ENCODE measurements at places on chromosomes 6 and 20.
A peak's percentile ranks its signal among the peaks of the same experiment; 100 is the strongest.

- DNase-seq, result no peak
Measured at GRCh38 chr6:45614488-45615285, 237.0 kb upstream of the SUPT3H start.

GRCh38 chr6:111406200-111406721, 76.8 kb downstream of the REV3L start:
- no peak for DNase-seq

DNA sequence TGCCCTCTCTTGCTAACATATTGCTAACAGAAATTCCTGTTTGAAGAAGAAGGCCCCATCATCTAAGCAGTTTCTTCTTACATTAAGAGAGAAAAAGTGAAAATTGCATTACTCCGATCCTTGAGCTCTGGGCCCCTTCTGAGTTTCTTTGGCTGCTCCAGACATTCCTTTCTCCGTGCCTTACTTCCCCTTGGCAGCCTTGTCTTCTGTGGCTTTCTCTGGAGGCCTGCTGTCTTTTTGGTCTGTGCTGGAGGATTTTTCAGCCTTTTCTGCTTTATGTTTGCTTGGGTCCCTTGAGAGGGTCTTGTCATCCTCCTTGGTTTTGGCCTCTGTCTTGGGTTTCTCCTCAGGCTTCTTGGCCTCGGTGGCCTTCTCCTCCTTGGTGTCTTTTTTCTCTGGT, 378.8 kb upstream of the CHD6 start:
- no peak for DNase-seq

- DNase-seq, result no peak
Measured at GRCh38 chr6:51200676-51201075, 382.0 kb downstream of the TFAP2B start.

- no peak for DNase-seq
Measured at GRCh38 chr20:9940329-9940728, 94.5 kb upstream of the ANKEF1 start.

DNA sequence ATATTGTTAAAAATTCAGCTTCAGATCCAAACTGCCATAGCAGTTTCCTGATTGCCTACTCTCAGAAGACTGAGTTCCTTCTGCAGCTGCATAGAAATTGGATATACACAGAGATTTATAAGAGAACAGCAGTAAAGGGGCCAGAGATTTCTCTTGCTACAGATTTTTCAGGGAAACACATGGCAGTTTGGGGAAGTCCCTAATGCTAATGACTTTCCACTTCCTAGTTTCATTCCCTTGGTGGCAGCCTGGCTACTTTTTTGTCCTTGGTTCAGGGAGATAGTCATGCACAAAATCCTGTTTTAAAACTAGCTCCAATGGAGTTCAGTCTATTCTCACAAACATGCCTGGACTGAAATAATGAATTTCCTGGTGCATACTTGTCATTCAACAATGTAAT, 125.3 kb upstream of the PLCB4 start:
- DNase-seq, result no peak

GRCh38 chr20:38195521-38195920, 30.5 kb upstream of the TGM2 start:
- DNase-seq, result no peak

GRCh38 chr6:24484657-24485323, 4.6 kb downstream of the GPLD1 start:
- no peak for DNase-seq

DNA sequence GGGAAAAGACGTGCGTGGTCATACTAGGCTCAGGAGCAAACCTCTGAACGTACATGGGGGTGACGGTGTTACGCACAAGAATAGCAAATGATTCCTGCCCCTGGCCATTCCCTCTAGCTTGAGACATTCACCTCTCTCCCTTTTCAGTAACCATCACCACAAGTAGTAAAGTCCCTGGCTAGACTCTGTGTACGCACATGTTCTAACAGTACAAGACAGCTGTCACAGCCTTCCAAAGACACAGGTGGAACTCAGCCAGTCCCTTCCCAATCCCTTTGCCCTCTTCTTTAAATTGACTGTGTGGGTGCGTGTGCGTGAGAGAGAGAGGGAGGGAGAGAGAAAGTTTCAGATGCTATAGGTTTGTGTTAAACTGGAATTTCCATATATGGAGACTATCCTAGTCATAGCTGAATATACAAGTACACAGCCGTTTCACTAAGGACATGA, 67.3 kb downstream of the LY86 start:
- peak; percentile 53 for DNase-seq

DNA sequence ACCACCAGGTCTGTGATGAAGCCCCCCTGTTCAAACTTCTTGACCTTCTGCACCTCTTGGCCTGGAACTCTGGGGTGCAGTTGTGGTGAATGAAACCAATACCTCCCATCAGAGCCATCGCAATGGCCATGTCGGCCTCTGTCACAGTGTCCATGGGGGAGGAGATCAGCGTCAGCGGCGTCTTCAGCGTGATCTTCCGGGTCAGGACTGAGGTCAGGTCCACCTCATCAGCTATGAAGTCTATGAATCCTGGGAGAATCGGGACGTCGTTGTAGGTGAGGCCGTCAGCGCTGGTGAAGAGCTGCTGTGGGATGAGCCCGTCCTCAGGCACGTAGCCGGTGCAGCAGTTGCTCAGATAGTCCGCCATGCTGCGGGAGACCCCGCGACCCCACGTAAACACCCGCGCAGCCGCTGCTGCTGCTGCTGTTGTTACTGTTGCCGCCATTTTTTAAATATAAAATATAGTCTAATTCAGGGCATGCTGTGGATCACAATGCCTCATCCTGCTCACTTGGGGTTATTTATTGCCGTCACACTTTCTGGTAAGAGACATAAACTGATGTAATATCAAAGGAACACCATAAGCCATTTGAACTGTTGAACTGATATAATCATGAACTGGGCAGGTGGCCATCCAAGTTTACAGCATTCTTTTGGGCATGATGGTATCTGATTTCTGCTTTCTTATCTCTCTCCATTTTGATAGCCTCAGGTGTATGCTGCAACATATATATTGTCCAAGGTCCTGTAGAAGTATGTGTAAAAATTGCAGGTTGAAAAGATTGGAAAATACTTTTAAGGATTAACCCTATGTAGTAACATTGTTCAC, 18.7 kb upstream of the RNF144B start:
- no peak for DNase-seq

DNA sequence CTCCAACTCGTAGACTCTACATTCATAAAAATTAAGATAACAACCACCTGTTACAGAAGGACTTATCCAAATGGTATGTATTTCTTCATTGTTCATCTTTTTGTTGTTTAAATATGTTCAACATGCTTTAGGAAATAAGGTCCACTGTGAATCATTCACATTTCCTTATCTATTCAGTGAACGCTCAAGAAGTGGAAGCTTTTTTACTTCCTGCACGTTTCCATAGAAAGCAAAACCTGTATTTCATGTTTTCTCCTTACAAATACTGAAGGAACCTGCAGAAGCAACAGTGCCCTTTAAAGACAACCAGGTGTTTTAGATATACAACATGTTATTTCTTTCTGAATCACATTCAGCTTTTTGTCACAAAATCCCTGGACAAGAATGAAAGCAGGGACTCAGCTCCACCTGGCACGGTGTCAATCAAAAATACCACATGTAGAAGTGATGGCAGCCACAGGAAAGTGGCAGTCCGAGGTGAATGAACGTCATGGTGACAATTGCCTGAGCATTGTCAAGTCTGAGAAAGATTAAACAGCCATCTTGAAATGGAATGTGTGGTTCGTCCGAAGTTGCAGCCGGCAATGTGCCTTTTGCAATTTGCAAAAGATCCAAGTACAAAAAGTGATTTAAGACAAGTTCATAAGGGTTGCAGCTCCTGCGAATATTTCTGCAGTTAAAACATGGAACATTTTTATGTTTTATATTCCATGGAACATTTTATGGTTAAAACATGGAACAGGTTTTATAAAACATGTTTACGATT, 66.7 kb upstream of the RIPOR2 start:
- no peak for DNase-seq

DNA sequence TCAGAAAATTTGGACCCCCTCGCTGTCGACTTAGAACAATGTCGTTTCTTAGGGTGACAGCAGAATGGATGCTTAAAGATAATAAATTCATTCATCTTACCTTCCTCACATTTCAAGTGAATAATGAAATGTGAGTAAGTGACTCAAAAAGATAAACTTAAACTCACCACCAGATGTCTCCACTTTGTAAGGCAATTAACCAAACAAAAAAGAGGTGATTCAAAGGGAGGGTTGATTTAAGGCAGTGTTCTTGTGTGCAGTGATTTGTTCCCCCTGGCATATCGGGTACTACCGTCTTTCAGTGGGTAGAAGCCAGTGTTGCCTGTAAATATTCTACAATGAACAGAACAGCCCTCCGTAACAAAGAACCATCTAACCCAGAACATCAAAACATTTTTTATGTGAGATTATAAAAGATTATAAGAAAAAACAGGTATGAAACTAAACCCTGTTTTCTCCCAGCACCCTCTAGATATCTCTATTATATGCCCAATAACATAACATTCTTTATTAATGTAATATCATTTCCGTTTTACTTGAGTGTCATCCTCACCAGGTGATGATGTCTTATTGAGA, 589.7 kb downstream of the CBLN4 start:
- DNase-seq, result no peak

GRCh38 chr20:33993576-33994221, at the start of gene RALY:
Gene RALY, plus strand, starts transcription at chr20:33993911. Its CDS starts 78,164 bp downstream, at chr20:34072075.
- peak; percentile 97 for DNase-seq

GRCh38 chr6:40077315-40077714, 143.1 kb upstream of the MOCS1 start:
- DNase-seq, result no peak

DNA sequence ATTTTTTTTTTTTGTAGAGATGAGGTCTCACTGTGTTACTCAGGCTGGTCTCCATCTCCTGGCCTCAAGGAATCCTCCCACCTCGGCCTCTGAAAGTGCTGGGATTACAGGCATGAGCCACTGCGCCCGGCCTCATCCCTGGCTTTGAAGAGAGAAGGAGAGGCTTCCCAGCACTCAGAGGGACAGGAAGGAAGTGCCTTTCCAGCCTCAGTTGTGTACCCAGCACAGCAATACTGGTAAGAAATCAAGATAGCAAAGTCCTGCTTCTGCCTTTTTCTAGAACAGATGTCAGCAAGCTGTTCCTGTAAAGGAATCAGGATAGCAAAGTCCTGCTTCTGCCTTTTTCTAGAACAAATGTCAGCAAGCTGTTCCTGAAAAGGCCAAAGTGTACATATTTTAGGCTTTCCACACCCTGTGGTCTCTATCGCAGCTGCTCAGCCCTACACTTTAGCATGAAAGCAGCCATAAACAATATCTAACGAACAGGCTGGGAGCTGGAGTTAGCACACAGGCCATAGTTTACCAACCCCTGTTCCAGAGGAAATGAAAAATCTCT, 6.3 kb upstream of the PLTP start:
- DNase-seq, result no peak

DNA sequence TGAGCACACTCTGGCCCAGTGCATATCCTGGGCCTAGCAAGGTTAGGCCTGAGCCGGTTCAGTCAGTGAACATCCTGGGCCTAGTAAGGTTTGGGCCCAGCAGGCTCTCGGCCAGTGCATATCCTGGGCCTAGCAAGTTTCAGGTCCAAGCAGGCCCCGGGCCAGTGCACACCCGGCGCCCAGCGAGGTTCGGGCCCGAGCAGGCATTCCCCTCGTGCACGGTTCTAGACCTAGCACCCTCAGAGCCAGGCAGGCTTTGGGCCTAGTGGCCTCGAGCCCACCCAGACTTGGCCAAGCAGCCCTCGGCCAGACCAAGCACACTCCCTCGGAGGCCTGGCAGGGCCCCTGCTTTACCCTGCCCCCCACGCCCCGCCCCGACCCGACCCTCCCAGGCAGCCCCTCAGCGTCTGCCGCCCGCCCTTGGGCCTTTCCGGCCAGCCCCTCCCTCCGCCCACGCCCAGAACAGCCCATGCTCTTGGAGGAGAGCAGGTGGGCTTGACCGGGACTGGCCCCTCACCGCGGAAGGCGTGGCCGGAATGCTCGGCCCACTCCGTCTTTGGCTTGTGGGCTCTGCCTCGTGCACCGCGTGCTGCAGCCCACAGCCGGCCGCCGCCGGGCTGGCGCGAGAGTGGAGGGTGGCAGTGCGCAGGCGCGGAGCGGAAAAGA, at the start of gene CTCFL:
Gene CTCFL (minus strand): TSS at position 630 of the 666 bp plus-strand sequence. CDS start 935 bp downstream, outside the sequence.
- DNase-seq, result no peak

DNA sequence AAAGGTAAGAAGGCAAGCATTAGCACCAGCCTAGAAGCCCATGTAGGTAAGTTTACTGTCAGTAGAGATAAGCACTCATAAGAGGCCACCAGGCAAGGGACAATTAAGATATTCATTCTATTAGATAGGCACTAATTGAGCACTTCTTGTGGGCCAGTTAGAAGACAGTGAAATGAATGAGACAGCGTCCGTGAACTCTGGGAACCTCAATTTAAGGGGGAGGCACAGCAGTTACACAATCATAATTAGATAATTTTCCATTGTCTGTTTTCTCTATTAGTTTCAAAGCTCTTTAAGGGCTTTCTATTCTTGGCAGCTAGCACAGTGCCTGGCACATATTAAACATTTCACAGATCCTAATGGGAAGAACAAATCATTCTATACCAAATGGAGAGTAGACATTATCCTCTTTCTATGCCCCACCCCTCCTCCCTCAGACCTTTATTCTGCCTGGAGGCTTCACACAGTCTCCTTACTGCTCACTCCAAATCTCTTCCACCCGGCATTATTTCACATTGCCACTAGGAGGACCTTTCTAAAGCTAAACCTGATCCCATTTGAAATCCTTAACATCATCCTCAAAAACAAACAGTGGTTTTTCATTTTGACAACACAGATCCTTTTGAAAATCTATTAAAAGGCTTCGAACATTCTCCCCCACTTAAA, 529.6 kb downstream of the ADGRB3 start:
- DNase-seq, result no peak

DNA sequence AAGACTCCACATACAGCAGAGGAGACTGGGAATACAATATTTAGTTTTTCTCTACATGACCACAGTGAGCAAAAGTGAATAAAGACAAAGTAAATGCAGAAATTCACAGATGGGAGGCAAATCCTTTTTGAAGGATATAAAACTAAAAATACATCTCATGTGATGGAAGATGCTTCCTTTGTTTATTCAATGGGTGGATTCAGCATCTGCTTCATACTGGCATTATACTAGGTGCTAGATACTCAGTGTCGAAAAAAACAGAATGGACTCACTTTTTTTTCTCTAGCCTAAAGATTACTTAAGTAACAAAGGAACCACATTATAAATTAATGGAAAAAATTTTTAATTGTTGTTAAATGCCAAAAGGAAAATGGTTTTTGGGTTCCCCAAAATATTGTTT, 216.2 kb downstream of the TRDN start:
- no peak for DNase-seq

Measured in activated T-cell treated with anti-CD3 and anti-CD28 coated beads, Interleukin-2, amount 50 U/mL, for 24 hours (primary cell).